ENCODE measurements at places on chromosomes 12 and 14.
A peak's percentile ranks its signal among the peaks of the same experiment; 100 is the strongest.

DNA sequence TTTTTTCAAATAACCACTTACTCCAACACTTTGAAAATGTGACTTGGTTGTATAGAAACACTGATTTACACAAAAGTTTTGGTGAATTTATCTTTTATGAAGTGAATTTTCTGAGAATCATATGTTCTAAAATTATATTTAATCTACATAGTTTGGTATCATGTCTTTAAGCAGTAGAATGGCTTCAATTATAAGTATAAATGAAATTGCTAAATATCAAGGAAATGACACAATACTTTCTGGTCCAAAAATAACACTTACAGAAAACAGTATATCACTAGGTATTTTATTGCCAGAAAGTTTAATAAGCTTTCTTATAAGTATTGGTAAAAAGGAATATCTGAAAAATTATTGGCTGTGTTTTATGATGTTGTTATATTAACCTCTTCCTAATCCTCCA lies 90.9 kb downstream of the SRGAP1 start:
- no peak for DNase-seq

GRCh38 chr12:92784797-92785562 lies 82.2 kb downstream of the PLEKHG7 start:
- DNase-seq: peak; percentile 81

DNA sequence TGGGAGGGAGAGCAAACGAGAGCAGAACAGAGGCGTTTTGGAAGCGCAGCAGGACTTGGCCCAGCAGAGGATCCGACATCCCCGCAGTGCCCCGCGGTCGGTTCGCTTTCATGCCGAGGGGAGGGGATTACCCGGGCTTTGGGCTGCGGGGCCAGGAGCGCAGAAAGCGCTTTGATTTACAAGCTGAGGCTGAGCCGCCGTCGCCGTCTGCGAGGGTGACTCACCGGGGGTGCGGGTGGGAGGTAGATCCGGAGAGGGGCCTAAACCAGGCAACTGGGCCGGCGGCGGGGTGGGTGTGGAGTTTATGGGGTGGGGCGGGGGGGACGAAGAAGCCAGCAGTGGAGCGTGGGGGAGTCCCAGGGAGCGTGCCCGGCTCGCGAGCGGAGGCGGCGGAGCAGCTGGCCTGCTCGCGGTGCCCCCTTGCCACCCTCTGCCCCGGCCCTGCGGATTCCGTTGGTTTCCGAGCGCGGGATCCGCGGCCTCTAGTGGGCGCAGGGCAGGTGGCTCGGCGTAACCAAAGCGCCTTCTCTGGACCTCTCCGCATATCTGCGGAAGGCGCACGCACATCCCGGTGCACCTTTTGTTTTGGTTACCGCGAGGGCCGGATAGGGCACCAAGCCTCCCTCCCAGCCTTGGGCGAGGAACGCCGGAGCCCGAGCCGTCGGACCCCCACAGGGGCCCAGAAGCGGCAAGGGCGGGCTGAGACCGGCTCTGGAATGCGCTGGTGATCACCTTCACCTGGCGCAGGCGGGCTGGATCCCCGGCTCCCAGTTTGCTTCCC lies 2.6 kb downstream of the SIX4 start:
- peak; percentile 16 for DNase-seq

DNA sequence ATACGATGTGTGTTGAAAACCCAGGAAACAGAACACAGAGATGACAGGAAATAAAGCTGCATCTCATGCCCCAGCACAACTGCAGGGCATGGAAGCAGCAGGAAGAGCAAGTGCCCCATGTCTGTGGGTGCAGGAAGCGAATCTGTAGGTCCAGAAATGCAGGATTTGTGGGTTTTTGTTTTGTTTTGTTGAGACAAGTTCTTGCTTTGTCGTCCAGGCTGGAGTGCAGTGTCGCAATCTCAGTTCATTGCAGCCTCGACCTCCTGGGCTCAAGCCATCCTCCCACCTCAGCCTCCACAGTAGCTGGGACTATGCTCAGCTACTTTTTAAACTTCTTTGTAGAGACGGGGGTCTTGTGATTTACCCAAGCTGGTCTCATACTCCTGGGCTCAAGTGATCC lies 6.2 kb upstream of the RPS6KL1 start:
- DNase-seq: no peak

GRCh38 chr12:29546000-29546399 lies 48.5 kb upstream of the OVCH1 start:
- DNase-seq: no peak

GRCh38 chr12:18479256-18479655 lies 217.9 kb downstream of the PIK3C2G start:
- DNase-seq: no peak

GRCh38 chr12:131525795-131526508 lies 184.9 kb upstream of the SFSWAP start:
- DNase-seq: no peak

All from hematopoietic multipotent progenitor cell treated with erythropoietin and hydrocortisone succinate and interleukin-3 and kit ligand, for 8 days (in vitro differentiated cells).